ENCODE measurements at places on chromosomes 2 and 18. TPM values are rescaled to one million over a fixed set of nuclear protein-coding genes. Genes with fewer than 3 reads are reported as not detected.

The FASTKD2 gene
- total RNA-seq: 47.1 TPM

DNA sequence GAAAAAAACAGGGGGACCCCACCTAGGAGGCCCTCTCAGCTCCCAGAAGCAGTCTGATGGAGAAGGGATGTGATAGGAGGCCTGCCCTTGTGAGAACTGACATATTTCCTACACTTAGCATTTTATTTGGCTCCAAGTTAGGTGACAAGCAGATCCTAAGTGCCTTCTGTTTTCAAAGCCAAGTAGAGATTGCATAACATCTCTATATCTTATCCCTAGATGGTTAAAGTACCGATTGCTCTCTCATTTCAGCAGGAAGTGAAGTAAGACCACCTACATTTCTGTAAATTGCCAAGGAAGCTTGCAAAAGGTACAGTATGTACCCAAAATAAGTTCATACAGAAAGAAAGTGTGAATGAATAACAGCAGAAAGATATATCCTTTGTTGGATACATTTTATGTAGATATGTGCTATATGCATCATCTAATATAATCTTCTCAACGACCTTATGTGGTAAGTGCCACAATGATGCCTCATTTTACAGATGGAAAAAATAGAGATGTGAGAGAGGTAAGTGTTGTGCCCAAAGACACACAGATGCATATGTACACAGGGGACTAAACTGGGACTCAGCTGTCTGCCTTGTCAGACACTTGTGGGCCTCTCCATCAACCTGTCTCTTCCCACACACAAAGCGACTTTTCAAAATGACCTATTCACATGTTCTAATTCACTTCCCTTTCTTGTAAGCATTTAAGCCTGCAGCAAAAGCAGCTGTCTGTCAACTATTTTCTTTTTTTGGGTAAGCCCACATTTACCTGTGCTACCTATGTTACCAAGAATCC lies 38.9 kb downstream of the DHRS9 start:
- DNase-seq: no peak

GRCh38 chr2:215063526-215063925 lies 74.9 kb downstream of the ABCA12 start:
- DNase-seq: no peak

GRCh38 chr2:595141-595815 lies 81.9 kb downstream of the TMEM18 start:
- no peak for DNase-seq

GRCh38 chr2:205752924-205753323 lies 70.6 kb downstream of the NRP2 start:
- DNase-seq: no peak

GRCh38 chr2:58853420-58853819 lies 612.3 kb upstream of the FANCL start:
- DNase-seq: no peak

DNA sequence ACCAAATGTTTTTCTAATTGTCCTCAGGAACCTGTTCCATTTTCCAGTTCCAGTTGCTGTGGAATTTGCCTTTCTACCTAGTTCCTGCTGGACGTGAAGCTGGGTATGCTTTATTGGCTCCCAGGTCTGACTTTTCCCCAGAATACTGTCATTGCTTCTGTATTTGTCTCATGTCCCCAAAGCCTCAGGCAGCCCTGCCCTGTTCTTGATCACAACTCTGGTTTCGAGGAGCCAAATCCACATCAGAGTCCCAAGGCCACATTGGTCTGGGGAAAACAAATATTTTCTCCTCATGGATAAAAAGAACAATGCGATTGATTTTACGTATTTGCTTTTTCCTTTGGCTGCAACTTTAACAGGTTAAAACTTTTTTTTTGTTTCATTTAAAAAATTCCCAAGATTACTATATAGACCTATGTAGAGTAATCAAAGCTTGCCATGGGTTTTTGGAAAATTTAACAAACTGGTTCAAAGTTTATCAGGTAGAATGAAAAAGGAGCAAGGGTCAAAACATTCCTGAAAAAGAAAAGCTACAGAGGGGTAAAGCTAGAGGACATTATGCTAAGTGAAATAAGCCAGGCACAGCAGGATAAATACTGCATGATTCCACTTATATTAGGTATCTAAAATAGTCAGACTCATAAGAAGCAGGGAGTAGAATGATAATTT lies 85.2 kb downstream of the MDH1 start:
- DNase-seq: no peak
